ENCODE measurements at places on chromosomes 11 and 22. TPM values are rescaled to one million over a fixed set of nuclear protein-coding genes. Genes with fewer than 3 reads are reported as not detected.

Gene FOLR1
- total RNA-seq: 7.1 TPM

Gene THRSP
- not detected for total RNA-seq

Gene CNGA4
- total RNA-seq: not detected

Gene TBX10
- not detected for total RNA-seq

Gene EXT2
- 138 TPM for total RNA-seq

Gene SMIM35
- not detected for total RNA-seq

Gene MMP11
- total RNA-seq: 5.9 TPM

Gene RPS13
- 970 TPM for total RNA-seq

Gene SNAP29
- total RNA-seq: 9.2 TPM

Gene SCGB1D2
- not detected for total RNA-seq

Gene CAVIN3
- 571 TPM for total RNA-seq

Gene RASD2
- not detected for total RNA-seq

Gene ZNF280B
- under 0.01 TPM for total RNA-seq

Gene SCO2
- total RNA-seq: 2.4 TPM

Gene MMP12
- not detected for total RNA-seq

Gene INPP5J
- total RNA-seq: 0.79 TPM

Gene C11orf91
- total RNA-seq: 0.39 TPM

All from placental epithelial cell (primary cell).